Activated naive CD4-positive, alpha-beta T cell treated with anti-CD3 and anti-CD28 coated beads, Interleukin-2, amount 50 U/mL, for 72 hours (primary cell): ENCODE measurements at places on chromosomes 6 and 20.

DNA sequence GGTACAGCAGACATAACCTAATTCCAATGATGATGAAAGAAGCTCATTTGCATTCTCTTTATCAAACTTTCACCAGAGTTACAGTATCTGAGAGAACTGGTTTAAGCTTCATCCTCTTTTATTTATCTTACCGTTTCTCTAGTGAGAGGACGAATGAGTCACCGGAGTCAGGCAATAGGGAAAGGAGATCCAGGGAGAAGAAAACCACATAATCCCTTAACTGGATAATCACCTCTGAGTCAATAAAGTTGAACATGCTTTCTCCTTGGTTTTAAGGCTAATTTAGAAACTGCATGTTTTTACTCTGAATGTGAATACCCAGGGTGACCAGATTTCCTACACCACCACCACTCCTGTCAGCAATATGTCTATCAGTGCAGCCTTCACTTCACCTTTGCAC lies 313.7 kb upstream of the TBX18 start:
- no peak for DNase-seq

DNA sequence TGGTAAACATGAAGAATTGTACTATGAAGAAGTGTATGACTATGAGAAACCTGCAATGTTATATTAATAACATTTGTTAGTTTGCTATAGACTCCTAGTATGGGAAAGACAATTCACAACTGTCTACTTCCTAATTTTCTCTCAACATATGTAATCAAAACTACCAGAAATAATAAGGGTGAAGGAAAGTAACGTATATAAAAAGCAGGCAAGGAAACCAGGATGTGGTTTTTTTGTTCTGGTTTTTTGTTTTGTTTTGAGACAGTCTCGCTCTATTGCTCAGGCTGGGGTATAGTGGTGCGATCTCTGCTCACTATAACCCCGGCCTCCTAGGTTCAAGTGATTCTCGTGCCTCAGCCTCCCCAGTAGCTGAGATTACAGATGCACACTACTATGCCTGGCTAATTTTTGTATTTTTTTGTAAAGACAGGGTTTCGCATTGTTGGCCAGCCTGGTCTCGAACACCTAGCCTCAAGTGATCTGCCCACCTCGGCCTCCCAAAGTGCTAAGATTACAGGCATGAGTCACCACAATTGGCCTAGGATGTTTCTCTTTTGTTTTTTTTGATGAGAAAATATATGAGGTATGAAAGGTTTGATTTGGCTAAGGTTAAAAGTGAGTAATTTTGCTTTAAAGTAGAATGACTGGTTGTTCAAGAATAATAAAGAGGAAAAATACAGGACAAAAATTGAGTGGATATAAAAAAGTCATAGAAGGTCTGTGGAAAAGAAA lies 83.1 kb downstream of the PTCHD4 start:
- DNase-seq = no peak

DNA sequence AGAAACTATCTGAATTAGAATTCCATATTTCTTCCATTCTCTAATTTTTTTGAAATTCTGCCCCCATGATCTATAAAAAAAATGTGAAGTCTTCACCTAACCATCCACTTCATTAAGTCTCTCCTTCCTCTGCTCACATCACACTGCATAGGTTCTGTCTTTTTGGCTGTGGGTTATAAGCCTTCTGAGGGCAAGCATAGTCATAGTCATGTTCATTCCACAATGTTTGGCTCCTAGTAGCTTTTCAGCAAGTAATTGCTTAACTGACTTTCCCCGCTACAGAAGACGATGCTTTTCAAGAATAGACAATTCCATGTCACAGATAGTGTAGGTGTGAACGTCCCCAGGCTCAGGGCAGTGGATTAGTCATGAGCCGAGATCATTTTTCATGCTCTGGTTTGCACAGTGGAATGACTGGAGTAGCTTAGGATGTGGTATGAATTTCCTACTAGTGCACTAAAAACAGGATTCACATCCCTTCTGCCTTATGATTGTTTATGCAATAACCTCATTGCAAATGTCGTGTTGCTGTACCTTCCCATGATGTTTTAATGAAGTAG lies 29.1 kb downstream of the WRNIP1 start:
- DNase-seq = no peak

DNA sequence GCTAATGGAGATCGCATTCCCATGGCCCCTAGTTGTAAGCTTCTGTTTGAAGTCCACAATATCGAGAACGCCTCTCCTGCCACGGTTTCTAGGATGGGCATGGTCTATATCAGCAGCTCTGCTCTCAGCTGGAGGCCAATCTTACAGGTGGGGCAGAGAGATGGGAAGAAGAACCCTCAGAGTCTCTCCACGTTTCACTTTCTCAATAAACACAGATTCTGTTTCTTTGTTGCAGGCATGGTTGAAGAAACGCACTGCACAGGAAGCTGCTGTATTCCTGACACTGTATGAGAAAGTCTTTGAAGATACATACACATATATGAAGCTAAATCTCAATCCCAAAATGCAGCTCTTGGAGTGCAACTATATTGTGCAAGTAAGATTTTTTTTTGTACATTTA lies 157.9 kb downstream of the DNAH8 start:
- no peak for DNase-seq

- no peak for DNase-seq
These were observed 37.1 kb downstream of the HLA-F start for GRCh38 chr6:29760328-29760727.

DNA sequence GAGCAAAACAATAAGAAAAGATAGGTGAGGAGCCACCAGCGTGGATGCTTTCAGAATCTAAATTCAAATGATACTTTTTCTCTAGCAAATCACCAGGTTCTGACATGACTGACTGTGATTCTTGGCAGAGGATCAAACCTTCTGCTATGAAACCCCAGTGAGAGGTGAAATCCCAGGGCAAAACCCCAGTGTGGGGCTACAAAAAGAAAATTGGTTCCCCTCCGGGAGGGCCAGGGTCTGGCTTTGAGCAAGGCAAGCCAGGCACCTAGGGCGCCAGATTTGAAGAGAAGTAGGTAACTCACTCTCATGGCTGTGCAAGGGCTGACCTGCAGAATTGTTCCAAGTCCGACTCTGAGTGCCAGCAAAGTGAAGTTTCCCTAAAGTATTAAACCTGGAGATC lies 20.2 kb upstream of the RALGAPA2 start:
- no peak for DNase-seq

DNA sequence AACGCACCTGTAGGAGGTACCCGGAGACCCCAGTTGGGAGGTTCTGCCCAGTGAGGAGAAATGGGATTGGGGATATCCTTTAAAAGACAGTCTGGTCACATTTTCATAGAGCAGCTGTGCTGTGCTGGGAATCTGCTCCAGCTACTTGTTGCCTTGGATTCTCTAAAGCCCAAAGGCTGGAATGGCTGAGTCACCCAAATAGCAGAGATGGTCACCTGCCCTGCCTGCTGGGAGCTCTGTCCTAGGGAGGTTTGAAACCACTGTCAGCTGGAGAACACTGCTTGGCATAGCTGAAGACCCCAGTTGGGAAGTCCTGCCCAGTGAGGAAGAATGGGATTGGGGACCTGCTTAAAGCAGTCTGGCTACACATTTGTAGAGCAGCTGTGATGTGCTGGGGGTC lies 34.8 kb upstream of the TFB1M start:
- DNase-seq = no peak

GRCh38 chr6:7004581-7005297 lies 103.0 kb upstream of the RREB1 start:
- DNase-seq = no peak

DNA sequence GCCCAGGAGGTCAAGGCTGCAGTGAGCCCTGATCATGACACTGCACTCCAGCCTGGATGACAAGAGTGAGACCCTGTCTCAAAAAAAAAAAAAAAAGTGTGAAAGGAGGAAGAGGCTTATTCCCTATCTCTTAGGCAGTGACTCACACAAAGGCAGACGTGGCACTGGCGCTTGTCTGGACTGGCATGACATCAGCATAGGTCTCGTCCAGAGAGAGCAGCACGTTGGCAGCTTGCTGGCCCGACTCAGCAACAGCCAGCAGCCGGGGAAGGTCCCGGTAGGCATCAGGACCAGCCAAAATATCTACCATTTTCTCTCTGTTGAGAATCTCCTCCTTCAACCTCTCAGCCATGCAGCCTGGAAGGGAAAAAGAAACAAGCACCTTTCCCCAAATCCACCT lies 14.1 kb downstream of the CDK5RAP1 start:
- no peak for DNase-seq

- DNase-seq = no peak
These were observed 1.2 kb downstream of the FOXO3 start for GRCh38 chr6:108561742-108562502.

DNA sequence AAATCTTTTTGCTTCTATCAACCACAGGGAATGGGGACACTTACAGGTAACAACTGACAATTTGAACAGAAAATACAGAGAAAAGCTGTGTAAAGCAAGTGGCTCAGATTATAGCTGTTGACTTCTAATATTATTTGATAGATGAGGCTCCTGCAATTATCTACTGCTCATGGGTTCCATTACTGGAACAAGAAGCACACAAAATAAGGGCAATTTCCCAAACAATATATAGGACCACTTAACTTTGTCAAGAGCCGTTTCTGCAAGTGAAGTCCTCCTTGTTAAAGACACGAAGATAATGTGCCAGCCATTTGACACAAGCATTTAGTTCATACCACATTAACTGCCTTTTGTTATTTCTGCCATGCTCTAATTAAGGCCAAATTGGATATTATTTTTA lies 315.5 kb upstream of the ARID1B start:
- DNase-seq = no peak

- no peak for DNase-seq
These were observed 369.8 kb upstream of the ARID1B start for GRCh38 chr6:156407334-156407733.

DNA sequence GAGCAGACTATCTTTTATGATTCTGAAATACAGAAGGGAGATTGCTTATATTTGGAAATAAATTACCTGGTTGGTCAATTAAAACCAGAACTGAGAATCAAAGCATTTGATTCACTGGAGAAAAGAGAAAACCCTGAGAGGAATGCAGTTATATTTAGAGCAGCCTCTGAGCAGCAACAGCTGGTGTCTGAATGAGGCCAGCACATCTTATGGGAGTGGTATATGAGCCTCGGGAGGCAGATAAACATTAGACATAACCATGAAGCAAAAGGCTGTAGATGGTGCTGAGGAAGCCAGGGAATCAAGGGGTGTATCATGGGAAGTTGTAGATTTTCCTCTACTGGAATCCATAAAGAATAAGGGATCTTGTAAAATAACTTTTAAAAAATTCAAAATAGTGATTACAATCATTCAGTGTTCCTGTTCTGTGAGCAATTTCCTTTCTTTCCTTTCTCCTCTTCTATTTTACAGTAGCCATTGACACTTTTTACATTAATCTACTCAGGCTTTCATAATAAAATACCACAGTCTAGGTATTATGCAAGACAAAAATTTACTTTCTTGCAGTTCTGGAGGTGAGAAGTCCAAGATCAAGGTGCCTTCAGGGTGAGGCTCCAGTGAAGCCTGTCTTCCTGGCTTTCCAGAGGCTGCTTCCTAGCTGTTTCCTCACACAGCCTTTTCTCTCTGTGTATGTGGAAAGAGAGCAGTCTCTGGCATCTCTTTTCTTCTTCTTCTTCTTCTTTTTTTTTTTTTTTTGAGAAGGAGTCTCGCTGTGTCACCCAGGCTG lies 32.8 kb upstream of the ENPP5 start:
- DNase-seq = no peak

- no peak for DNase-seq
These were observed 132.6 kb downstream of the PHACTR1 start for GRCh38 chr6:12848964-12849808.

DNA sequence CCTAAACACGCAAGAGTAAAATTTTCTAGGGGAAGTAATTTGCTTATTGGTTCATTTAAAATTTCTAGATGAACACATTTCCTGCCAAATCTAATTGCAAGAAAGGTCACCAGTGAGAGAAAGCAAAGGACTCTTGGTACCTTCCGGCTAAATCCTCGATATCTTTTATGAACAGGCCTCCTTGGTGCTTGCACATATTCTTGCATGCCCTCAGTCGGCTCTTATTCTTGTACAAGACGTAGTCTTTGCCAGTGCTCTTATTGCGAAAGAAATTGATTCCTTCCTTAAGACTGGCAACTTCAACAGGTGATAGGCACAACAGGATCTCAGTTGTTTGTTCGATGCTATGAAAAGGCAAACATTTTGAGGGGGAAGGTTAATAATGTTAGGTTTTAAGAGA lies 141.7 kb upstream of the CARMIL1 start:
- no peak for DNase-seq

GRCh38 chr20:60632391-60633262 lies 619.4 kb upstream of the CDH4 start:
- DNase-seq = no peak

GRCh38 chr20:53769041-53769440 lies 175.4 kb upstream of the ZNF217 start:
- no peak for DNase-seq

GRCh38 chr20:14984768-14985622 lies 647.6 kb upstream of the FLRT3 start:
- DNase-seq = no peak

GRCh38 chr6:125377621-125378020 lies 75.9 kb upstream of the HDDC2 start:
- DNase-seq = no peak

- DNase-seq = no peak
These were observed 49.5 kb downstream of the NCOA3 start for GRCh38 chr20:47551222-47551621.

DNA sequence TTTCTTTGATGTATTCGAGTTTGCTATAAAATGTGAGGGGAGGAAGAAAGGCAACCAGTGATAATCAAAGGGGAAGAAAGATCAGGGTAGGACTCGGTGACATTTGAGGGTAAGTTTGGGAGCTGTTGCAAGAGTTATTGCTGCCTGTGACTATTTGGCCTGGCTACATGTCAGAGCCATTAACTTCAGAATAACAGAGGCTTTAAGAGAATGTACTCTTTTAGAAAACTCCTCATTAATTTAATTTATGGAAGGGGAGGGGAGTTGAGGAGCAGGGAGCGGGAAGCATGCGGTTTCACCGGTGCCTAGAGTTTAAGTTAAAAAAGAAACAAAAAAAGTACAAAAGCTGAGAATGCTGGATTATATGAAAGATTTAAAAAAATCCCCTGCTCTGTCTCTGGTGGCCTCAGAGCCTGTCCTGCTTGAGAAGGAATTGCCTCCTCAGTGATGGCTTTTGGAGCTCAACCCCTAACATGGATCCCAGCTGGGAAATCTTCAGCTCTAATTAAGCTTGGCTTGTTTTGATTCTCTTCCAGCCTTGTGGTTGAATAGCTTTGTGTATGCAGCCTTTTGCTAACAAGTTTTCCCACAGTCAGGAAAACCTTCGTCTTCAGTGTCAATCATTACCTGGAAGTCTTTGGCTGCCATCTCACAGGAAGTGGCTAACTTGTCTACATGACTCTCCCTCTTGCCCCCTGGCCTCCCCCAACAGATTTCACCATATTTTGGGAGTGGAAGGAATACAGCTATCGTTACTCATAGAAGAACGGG lies 238.2 kb downstream of the SOX4 start:
- DNase-seq = no peak

- no peak for DNase-seq
These were observed 19.9 kb downstream of the ACSS1 start for GRCh38 chr20:25038103-25038410.

GRCh38 chr6:51398064-51398705 lies 579.5 kb downstream of the TFAP2B start:
- no peak for DNase-seq

GRCh38 chr6:147903931-147904330 lies 395.4 kb downstream of the SAMD5 start:
- DNase-seq = no peak

- no peak for DNase-seq
These were observed 71.3 kb upstream of the TOX2 start for GRCh38 chr20:43843096-43843964.

- DNase-seq = no peak
These were observed 15.1 kb upstream of the RIPK1 start for GRCh38 chr6:3053231-3053508.
